Epithelial cell of prostate (primary cell): ENCODE measurements at places on chromosomes 3 and 15.

- no peak for DNase-seq
Observed at GRCh38 chr3:127488141-127488672, 102.3 kb downstream of the TPRA1 start.

GRCh38 chr3:187616307-187616972 is 53.8 kb downstream of the SST start:
- DNase-seq = no peak

- peak; percentile 67 for DNase-seq
Observed at GRCh38 chr15:73633991-73634495, 854 bp upstream of the NPTN start.

DNA sequence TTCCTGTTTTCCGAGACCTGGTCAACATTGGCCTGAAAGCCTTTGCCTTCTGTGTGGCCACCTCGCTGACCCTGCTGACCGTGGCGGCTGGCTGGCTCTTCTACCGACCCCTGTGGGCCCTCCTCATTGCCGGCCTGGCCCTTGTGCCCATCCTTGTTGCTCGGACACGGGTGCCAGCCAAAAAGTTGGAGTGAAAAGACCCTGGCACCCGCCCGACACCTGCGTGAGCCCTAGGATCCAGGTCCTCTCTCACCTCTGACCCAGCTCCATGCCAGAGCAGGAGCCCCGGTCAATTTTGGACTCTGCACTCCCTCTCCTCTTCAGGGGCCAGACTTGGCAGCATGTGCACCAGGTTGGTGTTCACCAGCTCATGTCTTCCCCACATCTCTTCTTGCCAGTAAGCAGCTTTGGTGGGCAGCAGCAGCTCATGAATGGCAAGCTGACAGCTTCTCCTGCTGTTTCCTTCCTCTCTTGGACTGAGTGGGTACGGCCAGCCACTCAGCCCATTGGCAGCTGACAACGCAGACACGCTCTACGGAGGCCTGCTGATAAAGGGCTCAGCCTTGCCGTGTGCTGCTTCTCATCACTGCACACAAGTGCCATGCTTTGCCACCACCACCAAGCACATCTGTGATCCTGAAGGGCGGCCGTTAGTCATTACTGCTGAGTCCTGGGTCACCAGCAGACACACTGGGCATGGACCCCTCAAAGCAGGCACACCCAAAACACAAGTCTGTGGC is 16.9 kb downstream of the TMEM43 start:
- DNase-seq = no peak

DNA sequence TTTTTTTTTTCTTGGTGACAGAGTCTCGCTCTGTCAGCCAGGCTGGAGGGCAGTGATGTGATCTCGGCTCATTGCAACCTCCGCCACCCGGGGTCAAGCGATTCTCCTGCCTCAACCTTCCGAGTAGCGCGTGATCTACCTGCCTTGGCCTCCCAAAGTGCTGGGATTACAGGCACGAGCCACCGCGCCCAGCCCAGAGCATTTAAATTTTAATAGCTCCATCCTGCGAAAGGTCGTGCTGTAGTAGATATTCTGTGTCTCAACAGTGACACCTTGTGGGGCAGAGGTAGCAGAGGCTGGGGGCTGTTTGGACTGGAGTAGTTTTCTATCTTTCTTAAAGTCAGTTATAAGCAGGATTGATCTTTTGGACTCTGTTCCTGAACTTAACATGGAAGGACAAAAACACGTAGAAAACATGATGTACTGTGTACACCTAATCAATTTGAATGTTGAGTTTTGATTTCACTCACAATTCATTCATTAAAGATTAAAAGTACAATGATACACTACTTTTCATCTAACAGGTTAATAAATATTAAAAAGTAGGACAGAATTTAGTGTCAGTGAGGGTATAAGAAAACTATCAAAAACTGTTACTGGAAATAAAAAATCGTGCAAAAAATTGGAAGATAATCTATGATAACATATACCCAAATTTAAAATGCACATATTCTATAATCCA is 11.0 kb upstream of the PDCD6IP start:
- no peak for DNase-seq

- DNase-seq = no peak
Observed at GRCh38 chr3:149820183-149820582, 7.2 kb downstream of the RNF13 start.

- peak; percentile 20 for DNase-seq
Observed at GRCh38 chr3:88896026-88896425, 211.4 kb upstream of the EPHA3 start.

GRCh38 chr3:160935413-160936095 is 169.6 kb downstream of the B3GALNT1 start:
- DNase-seq = no peak

DNA sequence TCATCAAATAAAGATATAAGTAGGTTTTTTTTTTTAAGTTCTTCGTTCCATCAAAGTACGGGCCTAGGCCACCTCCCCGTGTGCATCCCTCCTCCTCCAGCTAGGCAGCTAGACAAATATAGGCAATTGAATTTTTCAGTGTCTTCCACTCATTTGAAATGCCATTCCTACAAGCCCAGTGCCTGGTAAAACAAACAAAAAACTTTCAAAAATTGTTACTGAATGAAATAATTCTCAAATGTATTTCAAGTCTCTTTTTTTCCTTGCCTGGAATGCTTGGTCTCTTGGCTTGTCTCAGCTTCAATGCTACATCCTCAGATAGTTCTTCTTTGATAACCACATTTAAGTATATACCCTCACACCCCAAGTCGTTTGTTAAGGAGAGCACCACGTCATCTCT is 3.8 kb downstream of the EIF2AK4 start:
- no peak for DNase-seq

DNA sequence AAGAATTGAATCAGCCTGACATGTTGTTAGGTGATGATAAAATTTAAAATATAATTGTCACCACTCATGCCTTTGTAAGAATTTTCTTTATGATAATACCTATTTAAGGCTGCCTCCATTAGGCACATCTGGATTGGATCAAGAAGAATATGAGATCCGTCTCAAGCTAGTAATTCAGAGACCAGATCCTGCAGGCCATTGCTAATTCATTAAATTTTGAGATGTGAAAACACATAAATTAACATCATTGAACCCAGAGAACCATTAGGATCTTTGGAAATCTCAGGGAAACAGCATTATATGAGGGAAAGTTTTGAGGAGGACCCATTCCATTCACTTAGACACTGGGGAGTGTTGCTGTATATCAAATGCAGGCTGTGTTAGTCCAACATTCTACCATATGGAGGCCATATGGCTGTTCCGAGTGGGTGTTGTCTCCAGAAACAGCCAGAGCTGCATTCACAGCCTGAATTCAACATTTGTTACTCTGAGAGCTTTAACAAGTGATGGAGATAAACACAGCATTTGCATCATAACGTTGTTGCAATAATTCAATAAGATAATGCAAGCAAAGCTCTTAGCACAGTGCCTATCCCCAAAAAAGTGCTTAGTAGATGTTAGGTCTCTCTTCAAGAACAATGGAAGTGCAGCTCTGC is 67.4 kb downstream of the DTWD1 start:
- DNase-seq = no peak

GRCh38 chr3:151303751-151304150 is 12.9 kb downstream of the GPR87 start:
- no peak for DNase-seq

DNA sequence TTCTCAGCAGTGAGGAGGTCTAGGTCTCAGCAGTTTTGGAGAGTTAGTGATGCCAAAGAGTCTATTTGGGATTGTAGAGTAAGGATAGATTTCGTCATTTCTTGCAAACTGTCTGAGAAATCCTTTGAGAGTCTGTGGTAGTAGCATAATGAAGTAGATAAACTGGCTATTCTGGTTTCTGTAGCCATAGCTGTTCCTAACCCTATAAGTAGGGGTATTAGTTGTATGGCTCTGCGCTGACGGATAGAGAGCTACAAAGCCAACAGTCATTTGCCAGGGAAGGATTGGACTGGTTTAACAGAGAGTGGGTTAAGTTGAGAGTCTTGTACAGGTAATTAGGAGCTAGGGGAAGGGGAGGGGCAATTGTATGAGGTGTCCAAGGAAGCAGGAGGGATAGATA is 50.6 kb downstream of the KLHDC8B start:
- peak; percentile 59 for DNase-seq

GRCh38 chr15:88619796-88620195 is 1.3 kb upstream of the AEN start:
- DNase-seq = no peak

DNA sequence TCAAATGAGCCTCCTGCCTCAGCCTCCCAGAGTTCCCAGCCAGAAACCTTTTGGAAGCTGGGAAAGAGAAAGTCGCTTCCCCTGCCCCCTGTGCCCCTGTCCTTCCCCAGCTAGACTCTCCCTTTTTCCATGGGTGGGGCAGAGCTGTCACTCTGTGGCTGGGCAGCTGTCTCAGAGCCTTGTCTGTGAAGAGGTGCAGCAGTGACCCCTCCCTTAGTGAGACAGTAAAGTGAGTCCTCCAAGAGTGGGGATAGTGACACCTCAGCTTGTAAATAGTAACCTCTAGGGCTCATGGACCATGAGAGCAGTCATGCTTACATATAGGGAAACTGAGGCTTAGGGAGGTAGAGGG is 76.3 kb downstream of the SMAD6 start:
- no peak for DNase-seq

DNA sequence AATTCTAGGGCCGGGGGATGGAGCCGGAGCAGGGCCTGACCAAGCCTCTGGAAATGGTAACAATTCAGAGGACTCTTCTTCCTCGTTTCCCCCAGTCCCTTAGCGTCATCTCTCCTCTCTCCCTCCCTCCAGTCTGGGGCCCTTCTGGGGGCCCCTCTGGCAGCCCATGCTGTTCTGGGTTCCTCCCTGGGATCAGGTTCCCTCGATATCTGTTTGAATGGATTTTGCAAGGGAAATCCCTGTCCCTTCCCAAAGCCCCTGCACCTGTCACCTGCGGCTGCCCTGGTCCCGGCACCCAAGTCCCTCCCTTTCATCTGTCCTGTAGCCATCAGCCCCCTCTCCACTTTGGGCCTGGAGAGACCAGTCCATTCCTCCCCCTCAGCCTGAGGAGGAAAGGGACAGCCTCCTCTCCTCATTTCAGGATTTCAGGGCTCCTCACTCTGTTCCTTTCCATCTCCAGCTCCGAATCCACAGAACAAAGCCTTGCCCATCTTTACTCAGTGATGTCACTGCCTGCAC is 1.7 kb upstream of the PLCB2 start:
- DNase-seq = no peak

- no peak for DNase-seq
Observed at GRCh38 chr3:161549261-161549660, 52.7 kb downstream of the OTOL1 start.

DNA sequence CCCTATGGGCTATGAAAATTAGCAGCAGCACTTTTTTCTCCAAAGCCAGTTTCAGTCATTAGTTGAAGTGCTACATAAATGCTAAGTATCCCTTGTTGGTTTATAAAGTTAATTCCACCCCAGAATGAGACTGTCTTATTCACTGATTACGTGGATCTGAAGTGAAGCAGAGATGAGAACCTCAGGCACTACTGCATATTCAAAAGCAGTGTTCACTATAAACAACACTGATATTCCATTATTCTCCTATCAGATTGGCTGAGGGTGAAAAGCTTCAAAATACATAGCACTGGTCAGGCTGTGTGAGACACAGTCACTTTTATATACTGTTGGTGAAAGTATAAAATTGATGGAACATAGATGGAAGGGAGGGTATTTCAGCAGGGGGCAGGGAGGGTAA is 395.7 kb upstream of the RARB start:
- DNase-seq = no peak

DNA sequence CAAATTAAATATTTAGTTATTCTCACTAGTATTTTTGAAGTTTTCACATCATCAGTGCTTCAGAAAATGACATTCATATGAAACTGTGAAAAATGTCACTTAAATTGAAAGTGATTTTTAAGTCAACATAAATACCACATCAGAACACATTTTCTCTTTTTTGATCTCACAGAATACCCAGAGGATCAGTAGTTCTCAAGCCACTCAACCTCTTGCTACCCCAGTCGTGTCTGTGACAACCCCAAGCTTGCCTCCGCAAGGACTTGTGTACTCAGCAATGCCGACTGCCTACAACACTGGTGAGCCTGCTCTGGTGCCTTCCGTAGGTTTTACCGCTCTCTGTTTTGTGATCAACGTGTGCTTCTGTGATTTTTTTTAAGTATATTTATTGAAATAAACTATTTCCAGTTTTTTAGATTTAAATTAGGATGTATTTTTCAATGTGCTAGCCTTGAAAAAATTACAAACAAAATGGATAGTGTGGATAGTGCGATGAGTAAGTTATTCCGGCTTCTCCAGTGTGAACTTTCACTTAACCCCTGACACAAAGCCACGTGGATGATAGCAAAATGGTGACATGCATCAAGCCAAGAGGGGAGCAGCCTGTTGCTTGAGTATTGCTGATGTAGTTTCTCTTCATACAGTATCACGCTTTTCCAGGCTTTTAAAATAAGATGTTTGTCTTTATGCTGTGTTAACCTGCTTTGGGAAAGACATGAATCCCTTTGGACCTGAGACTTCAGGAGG is 26.5 kb downstream of the LYSMD4 start:
- no peak for DNase-seq

DNA sequence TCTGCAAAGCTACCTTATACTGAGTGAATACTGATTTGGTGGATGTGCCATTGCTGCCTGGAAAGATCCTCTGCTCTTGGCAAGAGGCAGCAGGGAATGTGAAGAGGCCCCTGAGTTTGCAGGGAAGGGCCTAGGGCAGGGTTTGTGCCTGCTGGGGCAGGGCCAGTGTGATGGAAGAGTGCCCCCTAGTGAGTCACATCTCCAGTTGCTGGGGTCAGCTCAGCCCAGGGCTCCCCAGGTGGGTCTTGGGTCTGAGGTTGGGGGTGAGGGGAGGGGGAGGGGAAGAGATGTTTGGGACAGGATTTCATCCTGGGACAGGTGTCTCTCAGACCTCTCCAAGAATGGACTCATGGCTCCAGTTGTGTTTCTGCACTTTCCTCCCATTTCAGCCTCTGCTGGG is 4.1 kb upstream of the AMOTL2 start:
- no peak for DNase-seq

DNA sequence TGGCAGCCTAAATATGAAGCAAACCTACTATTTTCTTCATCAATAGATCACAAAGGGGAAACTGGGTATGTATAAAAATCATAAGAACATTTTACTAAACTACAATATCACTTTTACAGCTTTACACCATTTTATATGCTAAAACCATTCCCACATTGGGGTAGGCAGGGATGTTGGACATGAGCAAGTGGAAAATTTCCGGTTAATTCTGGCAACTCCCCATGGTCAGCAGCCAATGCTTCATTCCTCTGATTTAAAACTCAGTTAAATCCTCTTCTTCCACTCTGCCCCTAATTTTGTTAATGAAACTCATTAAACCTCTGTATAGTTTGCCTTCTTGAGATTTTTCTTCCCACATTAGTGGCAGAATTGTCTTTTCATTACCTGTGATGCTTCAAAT is 552.5 kb upstream of the NECTIN3 start:
- DNase-seq = no peak

DNA sequence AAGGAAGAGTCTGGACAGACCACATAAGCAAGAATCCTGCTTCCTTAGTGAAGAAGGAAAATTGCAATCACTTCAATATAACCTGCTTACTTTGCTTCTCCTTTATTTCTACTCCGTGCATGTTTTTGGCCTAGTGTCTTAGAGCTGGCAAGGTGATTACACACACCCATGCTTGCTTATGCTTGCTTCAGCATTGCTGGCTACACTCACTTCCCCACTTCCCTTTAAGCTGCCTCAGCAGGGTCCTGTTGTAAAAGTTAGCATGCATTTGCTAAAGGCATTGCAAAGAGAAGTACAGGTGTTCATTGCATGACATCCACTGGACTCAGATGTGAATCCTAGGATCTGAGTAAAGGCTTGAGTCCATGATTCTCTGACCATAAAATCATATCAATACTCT is 47.5 kb upstream of the STT3B start:
- no peak for DNase-seq

GRCh38 chr3:108406661-108407206 is 103.7 kb downstream of the MYH15 start:
- DNase-seq = no peak

- no peak for DNase-seq
Observed at GRCh38 chr3:57961177-57961827, 46.9 kb upstream of the FLNB start.
